Cortex of kidney (tissue), 1 donor: ENCODE measurements at places on chromosomes 2 and 18.

GRCh38 chr2:33577668-33578067, 21.4 kb downstream of the FAM98A start:
- no peak for DNase-seq

DNA sequence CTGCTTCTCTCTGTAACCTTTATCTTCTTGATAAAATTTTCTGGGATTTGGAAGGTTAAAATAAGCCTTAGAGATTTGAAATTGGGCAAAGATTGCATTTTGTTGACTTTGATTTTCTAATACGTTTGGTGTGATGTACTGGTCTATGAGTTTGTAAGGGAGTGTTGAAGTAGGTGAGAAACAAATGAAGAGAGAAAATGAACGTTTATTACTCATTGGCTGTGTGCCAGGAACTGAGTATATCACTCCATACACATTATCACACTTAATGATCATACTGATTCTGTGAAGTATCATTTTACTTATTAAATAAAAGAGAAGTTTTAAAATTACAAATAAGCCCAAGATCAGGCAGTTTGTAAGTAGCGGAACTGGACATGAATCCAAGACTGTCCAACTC, 795.1 kb upstream of the ZEB2 start:
- no peak for DNase-seq

- DNase-seq = no peak
Observed at GRCh38 chr18:79812052-79812451, 14.3 kb downstream of the KCNG2 start.

- DNase-seq = no peak
Observed at GRCh38 chr18:38545071-38545470, 979.5 kb upstream of the CELF4 start.

GRCh38 chr2:121723316-121723715, 13.4 kb downstream of the NIFK start:
- no peak for DNase-seq

DNA sequence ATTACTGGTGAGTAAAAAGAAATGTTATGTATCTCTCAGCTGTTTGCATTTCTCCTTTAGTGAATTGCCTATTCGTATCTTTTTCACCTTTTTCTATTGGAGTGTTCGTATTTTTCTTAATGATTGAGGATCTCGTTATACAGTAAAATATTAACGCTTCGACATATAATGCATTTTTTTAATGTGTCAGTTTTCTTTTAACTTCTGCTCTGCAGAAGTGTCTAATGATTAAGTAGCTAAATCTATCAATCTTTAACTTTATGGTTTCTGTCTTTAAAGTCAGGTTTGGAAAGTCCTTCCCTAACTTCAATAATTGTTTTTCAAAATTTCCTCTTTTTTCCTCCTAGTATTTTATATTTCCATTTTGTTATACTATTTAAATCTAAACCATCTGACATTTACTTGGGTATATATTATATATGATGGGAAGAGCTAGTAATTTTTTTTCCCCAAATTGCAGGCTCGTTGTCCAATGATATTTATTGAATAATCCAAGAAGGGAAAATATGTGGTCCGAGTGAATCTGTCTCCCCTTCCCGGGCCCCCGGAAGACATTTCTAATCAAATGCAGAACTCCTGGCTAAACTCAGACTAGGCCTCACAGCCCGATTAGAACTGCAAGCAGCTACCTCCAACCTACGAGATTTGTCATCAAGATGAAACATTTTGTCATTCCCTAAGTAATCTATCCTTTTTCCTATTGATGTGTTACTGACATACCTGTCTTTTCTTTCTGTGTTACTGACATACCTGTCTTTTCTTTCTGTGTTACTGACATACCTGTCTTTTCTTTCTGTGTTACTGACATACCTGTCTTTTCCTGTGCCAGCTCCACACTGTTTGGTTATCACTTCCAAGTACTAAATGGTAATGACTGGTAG, 17.2 kb downstream of the PCBP1 start:
- no peak for DNase-seq

DNA sequence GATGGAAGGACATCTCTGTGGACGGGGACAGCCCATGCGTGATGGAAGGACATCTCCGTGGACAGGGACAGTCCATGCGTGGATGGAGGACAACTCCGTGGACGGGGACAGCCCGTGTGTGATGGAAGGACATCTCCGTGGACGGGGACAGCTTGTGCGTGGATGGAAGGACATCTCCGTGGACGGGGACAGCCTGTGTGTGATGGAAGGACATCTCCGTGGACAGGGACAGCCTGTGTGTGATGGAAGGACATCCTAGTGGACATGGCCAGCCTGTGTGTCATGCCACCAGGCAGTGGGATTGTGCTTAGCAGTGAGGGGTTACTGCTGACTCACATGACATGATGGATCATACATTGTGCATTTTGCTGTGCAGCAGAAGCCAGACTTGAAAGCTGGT, 30.0 kb upstream of the NFATC1 start:
- no peak for DNase-seq

GRCh38 chr2:183000846-183001245, 37.4 kb downstream of the NCKAP1 start:
- no peak for DNase-seq

- DNase-seq = no peak
Observed at GRCh38 chr2:174490051-174490450, 3.2 kb upstream of the GPR155 start.

DNA sequence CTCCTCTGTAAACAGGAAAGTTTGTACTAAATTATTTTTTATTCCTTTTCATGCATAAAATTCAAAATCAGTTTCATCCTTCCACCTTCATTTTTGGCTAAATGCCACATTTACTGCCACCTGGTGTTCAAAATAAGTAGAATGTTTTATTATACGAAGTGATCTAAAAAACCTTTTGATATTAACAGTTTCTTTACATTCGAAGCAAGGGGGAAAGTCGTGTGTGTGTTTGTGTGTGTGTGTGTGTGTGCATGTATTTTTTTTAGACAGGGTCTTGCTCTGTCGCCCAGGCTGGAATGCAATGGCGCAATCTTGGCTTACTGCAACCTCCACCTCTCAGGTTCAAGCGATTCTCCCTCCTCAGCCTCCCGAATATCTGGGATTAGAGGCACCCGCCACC, 9.0 kb upstream of the SCN9A start:
- DNase-seq = no peak

- DNase-seq = no peak
Observed at GRCh38 chr18:40937386-40937785, 1017.6 kb upstream of the PIK3C3 start.

DNA sequence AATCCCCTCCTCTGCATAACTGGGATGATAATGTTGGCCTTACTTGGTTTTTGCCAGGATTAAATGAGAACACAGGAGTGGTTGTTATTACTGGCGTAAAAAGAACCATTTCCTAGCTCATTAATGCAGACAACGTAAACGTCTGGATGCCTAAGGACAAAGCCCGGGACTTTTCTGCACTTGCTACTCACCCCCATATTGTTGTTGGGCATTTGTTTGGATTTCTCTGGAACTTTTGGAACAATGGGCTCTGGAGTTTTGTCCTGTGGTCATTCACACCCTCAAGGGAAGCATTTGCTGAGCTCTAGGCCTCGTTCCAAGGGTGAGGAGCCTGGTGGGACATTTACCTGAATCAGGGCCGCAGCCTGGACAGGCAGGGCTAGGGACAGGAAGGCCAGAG, 76.0 kb downstream of the HS1BP3 start:
- DNase-seq = no peak

- no peak for DNase-seq
Observed at GRCh38 chr2:119190321-119191111, 32.0 kb upstream of the C1QL2 start.

DNA sequence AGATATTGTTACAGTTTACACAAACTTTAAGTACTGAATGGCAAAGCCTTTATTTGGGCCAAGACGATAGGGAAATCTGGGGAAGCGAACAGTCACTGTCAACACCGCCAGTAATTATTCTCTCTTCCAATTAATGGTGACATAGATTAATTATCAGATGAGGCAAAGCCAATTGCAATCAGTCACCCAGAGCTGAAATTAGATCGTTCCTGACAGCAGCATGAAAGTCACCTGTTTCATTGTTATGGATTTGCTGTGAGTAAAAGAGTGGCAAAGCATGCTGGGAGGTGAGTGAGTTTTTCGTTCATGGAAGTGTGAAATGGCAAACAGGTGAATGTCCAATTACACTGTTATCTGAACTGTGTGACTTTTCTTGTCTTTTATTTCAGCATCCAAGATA, 164.8 kb upstream of the KLHL14 start:
- DNase-seq = no peak

- no peak for DNase-seq
Observed at GRCh38 chr2:172739661-172740266, 4.1 kb downstream of the RAPGEF4 start.

DNA sequence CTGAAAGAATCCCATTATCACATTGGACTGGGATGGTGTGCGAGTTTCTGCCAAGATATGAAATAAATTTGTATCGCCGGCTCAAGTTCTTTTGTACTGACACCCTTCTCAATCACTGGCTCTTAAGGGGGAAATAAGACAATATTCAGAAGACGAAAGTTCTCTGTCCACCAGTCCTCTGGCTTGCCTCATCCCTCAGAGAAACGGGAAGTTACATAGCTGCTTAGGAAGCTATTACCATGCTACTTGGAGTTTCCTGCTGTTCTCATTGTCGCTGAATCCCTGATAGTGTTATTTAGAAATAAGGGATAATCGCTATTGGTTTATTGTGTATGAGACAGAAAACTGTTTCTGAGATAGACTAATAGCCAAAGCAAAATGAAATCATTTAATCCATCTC, 205.0 kb upstream of the ZNF521 start:
- DNase-seq = no peak

- DNase-seq = no peak
Observed at GRCh38 chr2:75574106-75574505, 13.4 kb upstream of the EVA1A start.

DNA sequence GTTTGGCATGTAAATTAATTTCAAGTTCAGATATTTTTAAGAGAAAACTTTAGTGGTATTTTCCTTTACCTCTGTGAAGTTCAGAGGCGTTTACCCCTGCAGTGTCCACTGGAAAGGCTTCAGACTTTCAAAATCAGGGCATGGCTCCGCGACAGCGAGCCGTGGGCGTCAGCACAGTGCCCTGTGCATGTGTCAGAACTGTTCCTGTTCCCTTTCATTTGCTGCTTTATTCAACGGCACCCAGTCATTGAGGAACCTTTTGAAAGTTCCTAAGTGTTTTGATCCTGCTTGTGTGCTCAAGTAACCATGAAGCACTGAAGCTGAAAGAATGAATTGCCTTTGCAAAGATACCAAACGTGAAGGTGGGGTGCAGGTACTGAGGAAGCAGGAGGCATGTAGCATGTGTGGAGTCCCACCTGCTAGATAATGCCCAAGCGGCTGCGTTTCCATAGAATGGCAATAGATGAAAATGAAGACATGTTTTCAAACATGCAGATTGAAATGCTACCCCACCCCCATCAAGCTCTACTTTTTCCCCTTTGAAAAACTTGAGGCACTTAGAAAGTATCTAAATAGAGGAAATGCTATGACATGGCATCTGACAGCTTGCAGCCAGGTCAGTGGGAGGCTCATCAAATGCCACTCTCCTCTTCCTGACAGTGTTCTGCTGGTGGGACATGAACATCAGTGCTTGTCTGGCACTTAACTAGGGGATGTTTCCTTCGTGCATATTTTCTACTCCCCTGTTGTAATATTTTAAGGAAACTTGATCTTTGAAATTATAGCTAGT, 148.6 kb downstream of the ZNF236 start:
- no peak for DNase-seq

DNA sequence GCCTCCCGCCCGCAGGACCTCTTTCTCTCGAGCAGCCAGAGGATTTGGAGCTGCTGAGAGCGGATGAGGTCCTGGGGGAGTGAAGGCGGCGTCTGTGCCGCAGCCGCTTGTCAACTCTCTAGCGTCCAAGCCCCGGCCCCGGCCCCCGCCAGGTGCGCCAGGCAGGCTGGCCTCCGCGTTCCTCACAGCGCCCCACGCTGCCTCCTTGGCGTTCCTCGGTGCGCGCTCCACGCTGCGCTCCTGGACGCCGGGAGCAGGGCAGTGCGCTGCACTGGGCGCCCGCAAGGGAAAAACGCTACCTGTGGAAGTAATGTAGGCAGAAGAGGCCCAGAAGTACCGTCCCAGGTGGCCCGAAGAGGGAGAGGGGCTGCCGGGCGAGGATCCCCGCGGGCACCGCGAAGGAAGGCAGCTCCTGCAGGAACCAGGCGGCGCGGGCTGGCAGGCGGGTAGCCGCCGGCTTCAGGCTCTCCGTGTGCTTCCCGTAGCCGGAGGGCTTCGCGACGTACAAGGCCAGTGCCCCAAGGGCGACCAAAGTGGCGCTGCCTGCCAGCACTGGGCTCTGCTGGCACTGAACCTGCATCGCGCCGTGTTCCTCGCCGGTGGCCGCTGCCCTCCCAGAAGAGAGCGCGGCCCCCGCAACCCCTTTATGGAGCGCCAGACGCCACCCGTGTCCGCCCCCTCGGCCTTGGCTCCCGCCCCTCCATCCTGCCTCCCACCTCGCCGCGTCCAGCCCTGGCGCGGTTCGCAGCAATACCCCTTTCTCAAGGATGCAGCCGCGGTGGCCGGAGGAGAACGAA, at the start of gene SRD5A2:
Gene SRD5A2, minus strand, starts transcription at position 618 of the 797 bp plus-strand sequence. Its CDS starts 38 bp downstream, at position 580.
- no peak for DNase-seq

DNA sequence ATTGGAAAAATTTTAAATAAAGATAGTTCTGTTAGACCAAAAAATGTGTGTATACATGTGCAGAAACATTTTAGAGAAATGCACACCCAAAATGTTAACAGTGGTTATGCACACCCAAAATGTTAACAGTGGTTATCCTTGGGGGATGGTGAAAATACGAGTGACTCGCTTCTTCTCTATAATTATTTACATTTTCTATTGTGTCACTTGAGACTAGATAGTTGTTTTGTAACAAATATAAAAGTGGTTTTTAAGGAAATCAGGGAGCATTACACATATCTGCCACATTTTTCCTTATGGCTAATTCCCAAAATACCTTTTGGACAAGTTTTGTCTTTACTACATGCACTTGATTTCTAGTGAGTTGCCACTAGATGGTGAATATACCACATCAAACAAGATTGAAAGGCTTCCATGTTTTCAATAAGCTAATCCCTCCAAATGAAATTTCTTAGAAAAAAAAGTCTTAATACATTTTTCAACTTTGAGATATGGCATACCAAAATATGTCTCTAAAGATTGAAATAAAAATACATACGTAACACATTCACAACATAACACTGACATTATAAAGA, 9.0 kb upstream of the HIBCH start:
- DNase-seq = no peak

DNA sequence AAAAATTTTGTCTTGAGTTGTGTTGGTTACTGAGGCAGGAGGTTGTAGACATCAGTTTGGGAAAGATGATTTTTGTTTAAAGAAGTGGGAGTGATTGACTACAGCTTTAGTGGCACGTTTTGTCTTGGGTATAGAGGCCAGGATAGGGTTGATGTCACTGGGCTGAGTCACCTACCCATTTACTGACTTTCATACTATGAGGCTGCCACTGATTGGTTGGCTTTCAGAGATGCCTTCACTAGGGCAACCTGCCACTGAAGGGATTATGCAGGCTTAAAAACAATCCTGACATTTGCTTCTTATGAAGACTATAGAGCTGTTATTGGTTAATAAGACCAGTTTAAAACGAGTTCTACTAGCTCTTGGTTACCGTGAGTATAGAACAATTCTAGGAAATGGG, 479.1 kb downstream of the SOX11 start:
- no peak for DNase-seq
